ENCODE measurements at places on chromosomes 5 and 9.

- no peak for DNase-seq
Observed at GRCh38 chr5:23242891-23243290, 264.5 kb upstream of the PRDM9 start.

GRCh38 chr9:2036844-2037243 is 21.7 kb downstream of the SMARCA2 start:
- no peak for DNase-seq

GRCh38 chr9:77756449-77756848 is 108.3 kb upstream of the GNA14 start:
- no peak for DNase-seq

DNA sequence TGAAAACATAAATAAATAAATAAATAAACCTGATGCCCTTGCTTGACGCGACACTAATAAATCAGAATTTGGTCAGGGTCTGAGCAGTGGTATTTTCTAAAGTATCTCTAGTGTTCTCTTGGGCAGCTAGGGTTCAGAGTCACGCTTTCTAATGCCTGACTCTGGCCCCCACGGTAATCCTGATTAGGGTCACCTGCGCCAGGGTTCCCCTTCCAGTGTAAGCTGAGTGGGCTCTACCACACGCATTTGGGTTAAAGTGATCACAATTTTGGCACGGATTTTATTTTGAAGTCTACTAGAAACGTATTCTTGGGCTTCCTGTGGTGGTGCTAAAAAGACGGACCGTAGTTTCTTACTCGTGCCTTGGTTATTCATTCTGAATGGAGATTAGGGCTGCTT is 651 bp downstream of the TTC1 start:
- DNase-seq: no peak

DNA sequence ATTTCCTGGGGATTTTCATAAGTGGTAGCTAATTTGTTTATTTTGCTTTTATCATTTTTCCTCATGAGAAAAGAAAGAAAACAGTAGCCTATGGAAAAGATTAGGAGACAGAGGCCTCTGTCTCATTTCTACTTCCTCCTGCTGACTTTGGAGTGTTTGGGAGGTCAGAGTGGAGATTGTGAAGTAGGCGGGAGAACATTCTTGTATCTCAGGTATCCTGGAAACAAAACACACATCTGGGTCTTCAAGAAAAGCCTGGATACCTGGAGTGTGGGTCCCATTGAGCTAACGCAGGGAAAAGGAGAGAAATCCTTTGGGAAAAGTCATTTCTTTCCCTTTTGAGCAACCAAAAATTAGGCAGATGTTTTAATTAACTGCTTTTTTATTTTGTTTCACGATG is 161.5 kb upstream of the DMAC1 start:
- no peak for DNase-seq

GRCh38 chr5:38793099-38793498 is 52.7 kb upstream of the OSMR start:
- no peak for DNase-seq

- no peak for DNase-seq
Observed at GRCh38 chr9:97900103-97900737, 22.1 kb downstream of the TRMO start.

DNA sequence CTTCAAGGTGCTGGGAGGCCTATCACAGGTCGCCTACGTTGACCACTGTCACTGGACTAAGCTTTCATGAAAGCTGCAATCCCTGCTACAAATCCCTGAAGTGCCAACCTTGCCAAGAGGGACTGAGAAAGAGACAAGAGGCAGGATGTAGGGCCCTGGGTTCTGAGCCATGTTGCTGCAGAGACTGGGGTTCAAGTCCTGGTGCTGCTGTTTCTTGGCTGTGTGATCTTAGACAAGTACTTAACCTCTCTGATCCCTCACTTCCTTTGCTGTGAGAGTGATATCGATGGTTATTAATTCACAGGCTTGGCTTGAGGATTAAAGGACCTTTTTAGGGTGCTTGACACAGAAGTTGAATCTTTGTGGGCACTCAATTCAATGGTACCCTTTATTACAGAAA is 15.5 kb downstream of the CSF1R start:
- DNase-seq: no peak

GRCh38 chr5:115796656-115797055 is 19.8 kb downstream of the CDO1 start:
- DNase-seq: no peak

DNA sequence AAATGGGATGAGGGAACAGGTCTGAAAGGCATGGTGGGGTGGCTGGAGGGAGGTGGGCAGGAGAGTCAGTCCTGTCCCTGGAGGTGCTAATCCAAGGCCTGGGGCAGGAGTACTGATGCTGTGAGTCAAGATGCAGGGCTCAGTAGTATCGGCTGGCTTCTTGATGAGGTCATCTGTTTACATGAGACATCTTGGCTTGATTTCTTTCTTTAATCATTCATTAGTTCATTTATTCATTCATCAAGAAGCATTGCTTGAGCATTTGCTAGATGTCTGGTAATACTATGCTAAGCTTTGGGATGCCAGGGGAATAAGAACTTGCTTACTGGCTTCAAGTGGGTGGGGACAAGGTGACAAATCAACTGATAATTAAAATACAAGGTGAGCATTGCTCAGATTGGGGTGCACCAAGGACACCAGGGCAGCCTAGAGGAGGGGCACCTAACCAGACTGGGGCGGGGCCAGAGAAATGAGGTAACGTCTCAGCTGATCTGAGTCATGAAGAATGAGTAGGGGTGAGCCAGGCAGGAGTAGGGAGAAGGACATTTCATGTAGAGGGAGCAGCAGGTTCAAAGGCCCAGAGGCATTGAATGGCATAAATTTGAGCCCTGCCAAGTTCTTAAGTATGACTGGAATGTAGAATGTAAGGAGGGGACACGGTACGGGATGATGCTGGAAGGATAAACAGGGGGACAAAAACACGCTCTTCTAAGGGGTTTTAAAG is 88.8 kb downstream of the EGFLAM start:
- DNase-seq: peak; percentile 89

DNA sequence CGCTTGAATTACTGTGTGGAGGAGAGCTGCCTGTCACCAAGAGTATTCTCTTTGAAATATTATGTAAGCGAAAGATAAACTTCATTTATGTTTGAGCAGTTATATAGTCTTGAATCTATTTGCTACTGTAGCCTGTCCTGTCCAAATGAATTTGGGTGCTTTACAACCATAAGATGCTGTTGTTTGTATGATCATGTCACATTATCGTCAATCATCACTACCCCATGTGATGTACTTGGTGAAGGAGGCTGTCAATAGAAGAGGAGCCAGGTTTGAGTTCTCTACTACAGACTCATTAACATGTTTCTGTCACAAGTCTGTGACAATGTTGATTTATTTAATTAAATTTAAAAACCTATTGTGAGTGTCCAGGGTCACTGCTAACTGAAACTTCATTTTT is 403.3 kb upstream of the MEF2C start:
- no peak for DNase-seq

- no peak for DNase-seq
Observed at GRCh38 chr5:37720550-37720952, 119.3 kb downstream of the GDNF start.

DNA sequence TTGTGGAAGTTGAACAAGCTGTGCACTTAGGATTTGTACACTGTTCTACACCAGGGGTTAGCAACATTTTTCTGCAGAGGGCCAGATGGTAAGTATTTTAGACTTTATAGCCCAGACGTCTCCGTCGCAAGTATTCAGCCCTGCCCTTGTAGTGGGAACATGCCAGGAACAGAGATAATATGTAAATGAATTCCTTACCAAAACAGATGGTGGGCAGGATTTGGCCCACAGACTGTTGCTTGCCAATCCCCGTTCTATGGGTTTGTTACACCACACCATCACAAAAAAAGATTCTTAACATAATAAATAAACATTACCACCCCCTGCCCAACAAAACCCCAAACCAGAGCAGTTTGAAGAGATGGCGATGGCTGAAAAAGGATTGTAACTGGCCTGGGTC is 74.3 kb downstream of the AMBP start:
- no peak for DNase-seq

- DNase-seq: peak; percentile 63
Observed at GRCh38 chr5:140214831-140215230, 39.8 kb downstream of the CYSTM1 start.

- peak; percentile 91 for DNase-seq
Observed at GRCh38 chr5:181260720-181261319, at the start of gene TRIM52. Gene TRIM52, minus strand, starts transcription at chr5:181261143. Its CDS starts 330 bp downstream, at chr5:181260813.

- no peak for DNase-seq
Observed at GRCh38 chr5:14250084-14250695, 107.0 kb downstream of the TRIO start.

Measured in urothelium cell line (cell line).